Stimulated activated naive CD8-positive, alpha-beta T cell treated with anti-CD3 and anti-CD28 coated beads, Interleukin-15, Interleukin-2, amounts not matched to agents 100 U/mL and 50 U/mL, for 24 hours (primary cell): ENCODE measurements at places on chromosomes 13 and 19.
A peak's percentile ranks its signal among the peaks of the same experiment; 100 is the strongest.

DNA sequence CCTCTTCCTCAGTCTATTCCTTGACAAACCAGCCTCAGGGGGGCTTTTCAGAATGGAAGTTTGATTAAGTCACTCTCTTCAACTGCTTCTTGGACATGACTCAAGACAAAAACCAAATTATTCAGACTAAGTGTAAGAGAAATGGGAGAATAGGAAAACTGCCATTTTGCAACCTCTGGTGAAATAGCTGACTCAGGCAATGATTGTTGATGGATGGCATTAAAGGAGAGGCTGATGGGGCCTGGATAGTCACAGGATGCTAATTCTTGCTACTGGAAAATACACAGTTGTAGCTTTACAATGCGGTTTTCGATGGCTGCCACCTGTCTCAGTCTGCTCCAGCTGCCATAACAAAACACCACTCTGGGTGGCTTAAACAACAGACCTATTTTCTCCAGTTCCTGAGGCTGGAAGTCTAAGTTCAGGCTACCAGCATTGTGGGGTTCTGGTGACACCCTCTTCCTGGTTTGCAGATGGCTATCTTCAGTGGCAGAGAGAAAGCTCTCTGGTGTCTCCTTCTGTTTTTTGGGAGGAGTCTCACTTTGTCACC lies 6.1 kb downstream of the NOSIP start:
- no peak for DNase-seq

DNA sequence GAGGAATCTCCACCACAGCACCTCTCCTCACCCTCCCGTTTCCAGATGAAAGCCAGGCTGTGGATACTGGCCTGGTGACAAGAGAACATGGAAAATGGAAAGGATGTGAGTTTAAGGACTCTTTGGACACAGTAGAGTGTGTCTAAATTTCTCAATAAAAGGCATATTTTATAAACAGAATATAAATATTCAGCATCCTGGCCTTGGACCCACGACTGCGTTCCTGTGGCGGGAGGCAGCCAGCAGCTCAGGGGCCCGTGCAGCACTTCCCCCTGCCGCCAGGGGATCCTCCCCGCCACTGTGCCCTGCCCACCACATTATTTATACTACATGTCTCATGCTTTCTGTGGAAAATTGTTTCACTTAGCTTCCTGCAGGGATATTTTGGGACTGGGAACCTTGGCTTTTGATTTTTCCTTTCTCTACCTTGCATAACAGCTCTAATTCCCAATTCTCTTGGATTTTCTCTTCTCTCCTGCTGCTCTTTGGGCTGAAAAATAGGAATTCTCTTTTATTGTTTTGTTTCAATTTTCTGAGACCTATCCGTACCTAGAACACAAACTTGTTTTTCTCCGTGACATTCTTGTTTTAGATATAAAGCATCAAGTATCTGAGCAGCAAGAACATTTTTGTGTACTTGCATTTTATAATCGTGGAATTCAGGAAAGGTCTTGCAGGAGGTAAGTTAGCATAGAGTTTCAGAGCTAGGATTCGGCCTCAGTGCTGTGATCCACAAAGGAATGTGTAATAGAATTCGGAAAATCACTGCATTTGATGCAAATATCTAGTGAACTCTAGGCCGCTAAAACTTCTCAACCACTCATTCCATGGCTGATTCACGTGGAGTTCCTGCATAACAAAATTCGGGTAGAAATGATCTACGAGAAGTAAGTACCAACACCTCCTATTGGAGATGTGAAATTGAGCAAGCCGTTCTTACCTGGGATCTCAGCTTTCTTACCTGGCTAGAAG lies 107.7 kb upstream of the SPATA13 start:
- DNase-seq, result no peak

- no peak for DNase-seq
These were observed 571.1 kb upstream of the ARGLU1 start for GRCh38 chr13:107139006-107139405.

GRCh38 chr13:50617134-50617721 lies 226.3 kb downstream of the DLEU7 start:
- DNase-seq, result no peak

GRCh38 chr13:109728791-109729731 lies 57.3 kb downstream of the IRS2 start:
- no peak for DNase-seq

DNA sequence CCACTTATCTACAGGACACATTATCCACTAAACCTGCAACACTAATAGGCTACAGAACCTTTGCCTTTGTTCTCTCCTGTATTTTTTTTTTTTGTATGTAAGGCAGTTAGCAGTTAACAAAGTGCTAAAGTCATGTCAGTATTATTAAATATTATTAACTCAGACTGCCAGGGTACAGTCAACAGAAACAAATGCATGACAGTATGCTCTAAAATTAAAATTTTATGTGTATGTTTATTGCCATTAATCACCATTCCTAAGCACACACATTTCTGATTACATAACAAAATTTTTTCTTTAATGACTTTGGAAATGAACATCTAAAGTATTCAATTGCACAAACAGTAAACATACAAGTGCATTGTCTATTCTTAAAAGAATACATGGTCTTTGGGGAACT lies 41.7 kb downstream of the XPO4 start:
- no peak for DNase-seq

- no peak for DNase-seq
These were observed 2.6 kb downstream of the ZNF628 start for GRCh38 chr19:55479045-55479444.

DNA sequence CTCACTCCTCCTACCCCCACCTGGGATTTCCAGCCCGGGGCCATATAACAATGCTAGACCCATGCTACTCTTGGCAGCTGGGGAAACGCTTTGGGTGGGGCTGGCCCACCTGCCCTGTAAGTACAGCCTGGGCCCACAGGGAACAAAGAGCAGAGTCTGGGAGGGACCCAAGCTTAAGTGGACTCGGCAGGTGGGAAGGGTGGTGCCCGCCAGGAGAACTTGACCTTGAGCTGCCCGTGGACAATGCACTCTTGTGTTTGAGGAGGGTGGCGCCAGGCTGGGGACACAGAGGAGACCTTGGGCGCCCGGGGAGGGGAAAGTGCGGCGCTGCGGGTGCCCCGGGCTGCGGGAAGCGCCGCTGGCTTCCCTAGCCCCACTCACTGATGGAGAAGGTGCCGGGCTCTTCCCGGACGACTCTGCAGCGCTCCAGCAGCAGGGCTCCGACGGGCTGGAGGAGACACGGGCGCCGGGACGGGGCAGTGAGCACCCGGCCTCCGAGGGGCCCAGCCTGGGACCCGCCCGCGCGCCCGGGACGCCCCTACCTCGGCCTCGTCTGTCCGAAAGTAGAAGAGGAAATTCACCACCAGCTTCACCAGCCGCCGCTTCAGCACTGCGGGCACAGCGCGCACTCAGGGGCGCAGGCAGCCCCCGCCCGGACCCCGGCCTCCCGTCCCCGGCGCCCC lies 607 bp downstream of the PLEKHJ1 start:
- peak; percentile 52 for DNase-seq

GRCh38 chr19:5214902-5215301 lies 125.7 kb downstream of the PTPRS start:
- no peak for DNase-seq

GRCh38 chr13:26816881-26817280 lies 56.3 kb upstream of the GPR12 start:
- no peak for DNase-seq

DNA sequence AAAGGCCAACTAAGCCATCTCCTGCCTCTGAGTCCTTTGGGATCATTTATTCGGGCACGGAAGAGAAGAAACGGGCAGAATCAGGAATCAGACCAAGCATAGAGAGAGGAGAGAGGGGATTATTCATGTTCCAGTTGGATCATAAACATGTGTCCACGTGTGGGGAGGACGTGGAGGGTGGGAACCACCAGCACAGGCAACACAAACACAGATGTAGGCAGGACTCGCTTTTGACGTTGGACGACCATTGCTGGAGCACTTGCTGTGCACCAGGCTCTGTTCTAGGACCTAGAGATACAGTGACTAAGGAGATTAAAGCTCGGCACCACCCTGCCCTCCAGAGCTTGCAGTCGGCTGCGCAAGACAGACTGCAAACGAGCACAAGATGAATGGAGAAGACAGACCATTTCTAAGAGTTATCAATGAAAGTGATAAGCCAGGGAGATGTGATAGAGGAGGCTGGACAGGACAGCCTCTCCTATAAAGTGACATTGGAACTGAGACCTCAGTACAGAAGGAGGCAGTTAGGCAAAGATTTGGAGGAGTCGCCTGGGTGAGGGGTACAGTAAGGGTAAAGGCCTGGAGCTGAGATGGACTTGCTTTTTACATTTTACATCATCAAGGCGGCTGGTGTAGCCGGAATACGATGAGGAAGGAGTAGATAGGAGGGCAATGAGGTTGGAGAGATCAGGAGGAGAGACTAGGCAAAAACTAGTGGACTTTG lies 716 bp downstream of the SH2D3A start:
- no peak for DNase-seq

DNA sequence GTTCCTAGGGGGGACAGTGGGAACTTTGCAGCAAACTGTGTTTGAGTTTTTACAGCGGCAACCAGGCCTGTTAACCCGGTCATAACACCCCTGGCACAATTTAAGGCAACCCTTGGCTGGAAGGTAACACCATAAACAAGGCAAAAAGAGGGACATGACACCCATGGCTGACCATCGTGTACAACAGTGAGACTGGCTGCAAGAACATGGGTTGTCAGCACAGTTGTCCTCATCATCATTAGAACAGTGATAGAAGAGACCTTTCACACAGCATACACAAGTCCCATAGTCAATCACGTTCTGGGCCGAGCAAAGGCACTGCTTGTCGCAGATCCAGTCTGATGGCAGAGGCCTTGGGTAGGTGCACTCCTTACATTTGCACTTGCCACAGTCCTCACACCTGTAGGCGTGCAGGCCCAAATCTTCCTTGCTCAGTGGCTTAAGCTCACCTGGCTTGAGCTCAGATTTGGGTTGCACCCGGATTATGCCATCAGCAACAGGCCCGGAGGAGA lies 4.1 kb downstream of the SPRY2 start:
- no peak for DNase-seq

GRCh38 chr19:1584500-1585242 lies 8.0 kb downstream of the MBD3 start:
- no peak for DNase-seq

DNA sequence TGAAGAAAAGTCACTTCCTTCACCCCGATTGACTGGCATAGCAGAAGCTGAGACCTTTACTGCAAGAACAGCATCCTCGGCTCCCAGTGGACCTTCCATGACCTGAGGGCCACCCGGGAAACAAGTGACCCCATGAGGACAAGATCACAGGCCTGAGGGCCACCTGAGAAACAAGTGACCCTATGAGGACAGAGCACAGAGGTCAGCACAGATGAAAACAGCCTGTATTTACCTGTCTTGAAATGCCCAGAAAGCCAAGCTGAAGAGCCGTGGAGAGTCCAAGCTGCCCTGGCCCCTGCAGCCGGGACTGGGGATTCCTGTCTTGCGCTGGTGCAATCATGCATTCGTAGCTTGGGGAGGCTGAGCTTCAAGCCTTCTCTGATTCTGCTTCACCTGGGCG lies 114.2 kb upstream of the SPACA7 start:
- DNase-seq, result no peak

- no peak for DNase-seq
These were observed 100.2 kb downstream of the ZIC5 start for GRCh38 chr13:99871249-99871898.

GRCh38 chr13:88752041-88752440 lies 1080.9 kb downstream of the SLITRK5 start:
- no peak for DNase-seq

- DNase-seq, result peak; percentile 85
These were observed 194.5 kb downstream of the KATNAL1 start for GRCh38 chr13:30112602-30113435.

- DNase-seq, result no peak
These were observed 23.8 kb downstream of the ZNF160 start for GRCh38 chr19:53079313-53079924.

DNA sequence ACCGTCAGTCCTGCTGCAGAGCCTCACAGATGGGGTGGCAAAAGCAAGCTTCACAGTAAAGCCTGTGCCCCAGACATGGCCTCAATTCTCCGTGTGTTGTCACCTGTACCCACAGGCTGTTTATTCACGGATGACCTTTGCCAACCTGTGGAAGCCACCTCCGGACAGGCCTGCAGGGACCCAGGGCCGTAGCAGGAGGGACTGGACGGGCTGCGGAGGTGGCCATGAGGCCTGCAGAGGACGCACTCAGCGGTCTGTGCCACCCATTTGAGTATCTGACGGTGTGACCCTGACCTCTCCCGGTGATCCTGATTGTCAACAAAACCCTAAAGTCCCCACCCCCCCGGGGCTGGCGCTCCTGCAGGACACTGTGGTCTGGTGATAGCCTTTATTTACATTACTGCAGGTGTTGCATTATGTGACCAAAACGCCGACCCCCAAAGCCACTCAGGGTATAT lies 7.8 kb upstream of the KLF16 start:
- no peak for DNase-seq

DNA sequence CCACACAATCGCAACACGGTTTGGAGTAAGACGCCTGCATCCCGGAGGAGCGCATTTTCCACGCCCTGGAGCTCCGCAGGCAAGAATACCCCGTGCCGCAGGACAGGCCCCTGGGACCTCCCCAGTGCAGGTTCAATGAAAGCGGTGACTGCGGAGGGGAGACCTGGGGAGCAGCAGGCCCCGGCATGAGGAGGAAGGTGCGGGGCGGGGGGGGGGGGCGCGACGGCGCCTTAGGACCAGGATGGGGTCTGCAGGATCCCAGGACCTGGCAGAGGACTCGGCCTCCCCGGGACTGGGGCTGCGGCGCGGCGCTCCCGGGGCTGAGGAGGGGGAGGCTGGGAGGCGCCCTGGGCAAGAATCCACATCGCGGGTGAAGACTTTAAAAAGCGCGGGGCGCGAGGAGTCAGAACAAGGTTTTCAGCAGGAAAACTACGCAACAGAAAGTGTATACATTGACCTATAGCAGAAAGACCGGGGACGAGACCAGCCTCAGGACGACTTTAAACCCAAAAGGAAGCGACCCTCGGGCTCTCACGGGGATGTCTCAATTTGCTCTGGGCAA lies 432 bp downstream of the ZNF611 start:
- DNase-seq, result peak; percentile 28

DNA sequence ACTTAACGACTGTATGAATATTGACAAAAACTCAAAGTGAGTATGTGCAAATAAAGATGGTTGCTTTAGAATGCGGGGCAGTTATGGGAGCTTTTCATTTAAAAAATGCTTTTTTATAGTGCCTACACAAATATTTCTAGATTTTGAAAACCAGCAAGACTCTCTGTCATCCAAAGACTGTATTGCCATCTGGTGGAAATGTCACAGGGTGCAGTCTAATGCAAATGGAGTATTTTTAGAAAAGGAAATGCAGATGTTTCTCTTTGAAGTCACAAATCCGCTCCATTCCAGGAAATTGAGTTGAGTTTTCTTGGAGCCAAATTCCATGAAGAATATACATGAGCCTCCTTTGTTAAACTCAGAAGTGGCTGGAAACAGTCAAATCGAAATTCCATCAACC lies 2.3 kb upstream of the C1QTNF9B start:
- DNase-seq, result peak; percentile 30

GRCh38 chr19:10839114-10840050 lies 3.4 kb upstream of the TMED1 start:
- DNase-seq, result no peak

- DNase-seq, result no peak
These were observed 33.4 kb downstream of the PEPD start for GRCh38 chr19:33487901-33488800.
